Thoracic aorta (tissue), 2 donors: ENCODE measurements at places on chromosomes 16 and 17. TPM values are rescaled to one million over a fixed set of nuclear protein-coding genes. Genes with fewer than 3 reads are reported as not detected.
A peak's percentile ranks its signal among the peaks of the same experiment; 100 is the strongest.

DNA sequence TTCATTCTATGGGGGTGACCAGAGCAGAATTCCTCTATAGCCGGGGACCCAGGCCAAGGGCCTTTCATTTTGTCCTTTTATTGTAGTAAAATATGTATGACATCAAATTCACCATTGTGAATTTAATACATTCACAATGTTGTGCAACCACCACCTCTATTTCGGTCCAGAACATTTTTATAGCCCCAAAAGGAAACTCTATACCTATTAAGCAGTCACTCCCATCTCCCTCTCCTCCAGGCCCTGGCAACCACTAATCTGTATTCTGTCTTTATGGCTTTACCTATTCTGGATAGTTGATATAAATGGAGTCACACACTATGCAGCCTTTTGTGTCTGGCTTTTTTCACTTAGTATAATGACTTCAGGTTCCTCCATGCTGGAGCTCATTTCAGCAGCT lies 9.7 kb upstream of the TNS4 start:
- no peaks in the 10 kb centered on the region for H3K27me3 ChIP-seq
- H3K36me3 ChIP-seq: no peaks in the 10 kb centered on the region
- DNase-seq: no peak
- no peak overlapping the region for H3K4me3 ChIP-seq

- no peaks in the 10 kb centered on the region for H3K36me3 ChIP-seq
- H3K27me3 ChIP-seq: no peaks in the 10 kb centered on the region
- no peaks in the 10 kb centered on the region for H3K4me1 ChIP-seq
Measured at GRCh38 chr16:62272035-62272434, 235.8 kb upstream of the CDH8 start.

DNA sequence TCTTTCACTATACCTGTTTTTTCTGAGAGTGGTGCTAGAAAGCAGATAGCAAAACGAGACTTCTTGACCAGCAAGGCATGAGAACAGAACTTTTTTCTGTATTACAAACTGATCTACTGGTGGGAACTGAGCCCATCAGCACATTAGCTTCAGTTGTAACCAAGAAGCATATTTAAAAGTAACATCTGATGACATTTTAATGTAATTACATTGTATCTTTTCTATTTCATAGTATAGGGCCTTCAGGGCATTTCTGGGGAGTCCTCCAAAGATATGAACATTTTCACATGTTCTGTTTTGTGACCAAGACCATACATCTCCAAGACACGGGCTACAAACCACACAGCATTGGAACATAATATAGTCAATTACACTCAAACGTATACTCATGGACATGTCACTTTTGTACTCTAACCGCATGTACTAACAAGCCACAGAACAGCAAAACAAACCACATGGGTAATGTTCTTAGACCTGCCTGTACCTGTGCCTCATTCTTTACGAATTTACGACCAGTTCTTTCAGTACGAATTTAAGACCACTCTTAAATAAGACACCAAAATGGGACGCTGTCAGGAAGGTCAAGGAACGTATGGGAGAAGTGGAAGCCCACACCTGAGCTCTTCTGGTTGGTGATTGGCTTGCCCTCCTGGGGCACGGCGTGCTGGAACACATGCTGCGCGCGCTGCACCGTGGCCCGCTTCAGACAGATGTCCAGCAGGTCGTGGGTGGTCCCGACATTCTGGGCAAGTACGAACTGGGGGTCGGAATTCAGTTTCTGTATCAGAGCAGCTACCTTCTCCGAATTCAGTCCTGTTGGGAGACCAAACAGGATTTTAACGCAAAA lies 825 bp downstream of the BLMH start:
- H3K27me3 ChIP-seq: no peaks in the 10 kb centered on the region
- peak overlapping the region; percentile 76 for H3K4me3 ChIP-seq
- peaks cover 22% of the 10 kb centered on the region for H3K4me1 ChIP-seq
- H3K27ac ChIP-seq: peak overlapping the region; percentile 83
- peaks cover 16% of the 10 kb centered on the region for H3K36me3 ChIP-seq

- no peaks in the 10 kb centered on the region for H3K27me3 ChIP-seq
- no peaks in the 10 kb centered on the region for H3K4me1 ChIP-seq
- no peak for DNase-seq
- no peaks in the 10 kb centered on the region for H3K36me3 ChIP-seq
- H3K4me3 ChIP-seq: no peak overlapping the region
Measured at GRCh38 chr17:74305865-74306654, 20.0 kb upstream of the KIF19 start.

- H3K4me1 ChIP-seq: no peaks in the 10 kb centered on the region
- H3K27ac ChIP-seq: no peak overlapping the region
- no peak overlapping the region for H3K4me3 ChIP-seq
- no peaks in the 10 kb centered on the region for H3K36me3 ChIP-seq
- no peaks in the 10 kb centered on the region for H3K27me3 ChIP-seq
Measured at GRCh38 chr16:76946879-76947278, 244.1 kb upstream of the MON1B start.

DNA sequence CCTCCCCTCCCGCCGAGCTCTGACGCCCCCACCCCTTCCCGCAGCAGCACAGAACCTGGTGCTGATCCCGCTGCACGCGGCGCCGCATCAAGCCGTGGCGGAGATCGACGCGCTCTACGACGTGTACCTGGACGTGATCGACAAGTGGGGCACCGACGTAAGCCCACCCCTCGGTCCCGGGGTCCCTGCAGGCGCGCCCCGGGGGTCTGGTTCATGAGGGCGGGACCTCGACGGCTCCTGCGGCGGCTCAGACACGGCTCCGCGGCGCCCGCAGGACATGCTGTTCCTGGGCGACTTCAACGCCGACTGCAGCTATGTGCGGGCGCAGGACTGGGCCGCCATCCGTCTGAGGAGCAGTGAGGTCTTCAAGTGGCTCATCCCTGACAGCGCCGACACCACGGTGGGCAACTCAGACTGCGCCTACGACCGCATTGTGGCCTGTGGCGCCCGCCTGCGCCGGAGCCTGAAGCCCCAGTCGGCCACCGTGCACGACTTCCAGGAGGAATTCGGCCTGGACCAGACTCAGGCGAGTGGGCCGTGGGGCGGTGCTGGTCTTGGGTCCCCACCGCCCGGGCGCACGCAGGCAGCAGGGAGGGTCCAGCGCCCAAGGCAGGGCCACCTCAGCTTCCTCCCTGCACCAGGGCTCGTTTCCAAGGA lies 1.4 kb downstream of the DNASE1L2 start:
- no peak overlapping the region for H3K4me3 ChIP-seq
- H3K27ac ChIP-seq: no peak overlapping the region
- peaks cover 37% of the 10 kb centered on the region for H3K36me3 ChIP-seq
- H3K27me3 ChIP-seq: no peaks in the 10 kb centered on the region

The UQCRC2 gene
- total RNA-seq: 79.5 TPM

The FBXO39 gene
- not detected for total RNA-seq

DNA sequence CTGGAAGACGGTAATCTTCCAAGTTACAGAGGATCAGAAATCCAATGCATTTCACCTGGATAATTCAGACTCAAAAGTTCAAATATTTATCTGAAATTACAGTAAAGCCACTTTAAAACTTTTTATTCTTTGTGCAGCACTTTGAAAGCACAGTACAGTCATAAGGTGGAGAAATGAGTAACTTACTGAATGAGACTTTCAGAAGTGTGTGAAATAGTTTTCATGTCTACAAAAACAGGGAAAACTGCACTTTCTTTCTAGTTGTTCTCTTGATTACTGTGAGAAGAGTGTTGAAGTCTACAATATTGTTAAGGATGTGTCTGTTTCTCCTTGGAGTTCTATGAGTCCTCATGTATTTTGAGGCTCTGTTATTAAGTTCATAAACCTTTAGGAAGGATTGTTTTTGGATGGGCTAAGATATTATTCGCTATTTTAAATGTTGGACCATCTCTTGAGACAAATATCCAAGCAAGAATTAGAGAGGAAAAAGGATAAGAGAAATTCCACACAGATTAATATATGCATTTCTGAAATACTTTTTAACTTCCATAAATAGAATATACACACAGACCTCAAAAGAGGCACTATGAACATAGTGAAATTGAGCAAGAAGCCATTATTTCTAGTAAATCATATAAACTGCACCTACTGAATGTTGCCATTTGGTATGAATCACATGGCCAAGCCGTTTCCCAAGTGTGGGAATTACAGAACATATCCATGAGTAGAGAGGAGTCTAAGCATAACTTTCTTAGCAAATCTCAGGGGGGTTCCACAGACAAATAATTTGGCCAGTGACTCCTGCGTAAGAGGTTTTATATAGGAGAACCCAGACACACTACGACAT lies 83.6 kb upstream of the PLEKHM1 start:
- DNase-seq: no peak
- peaks cover 16% of the 10 kb centered on the region for H3K4me1 ChIP-seq
- no peak overlapping the region for H3K27ac ChIP-seq
- no peaks in the 10 kb centered on the region for H3K36me3 ChIP-seq
- no peak overlapping the region for H3K4me3 ChIP-seq

The FAM117A gene
- 23.7 TPM for total RNA-seq

The XAF1 gene
- total RNA-seq: 45.8 TPM

GRCh38 chr17:18381158-18381952 lies 3.8 kb downstream of the EVPLL start:
- no peaks in the 10 kb centered on the region for H3K4me1 ChIP-seq
- no peak overlapping the region for H3K4me3 ChIP-seq
- no peak overlapping the region for H3K27ac ChIP-seq
- no peaks in the 10 kb centered on the region for H3K36me3 ChIP-seq

DNA sequence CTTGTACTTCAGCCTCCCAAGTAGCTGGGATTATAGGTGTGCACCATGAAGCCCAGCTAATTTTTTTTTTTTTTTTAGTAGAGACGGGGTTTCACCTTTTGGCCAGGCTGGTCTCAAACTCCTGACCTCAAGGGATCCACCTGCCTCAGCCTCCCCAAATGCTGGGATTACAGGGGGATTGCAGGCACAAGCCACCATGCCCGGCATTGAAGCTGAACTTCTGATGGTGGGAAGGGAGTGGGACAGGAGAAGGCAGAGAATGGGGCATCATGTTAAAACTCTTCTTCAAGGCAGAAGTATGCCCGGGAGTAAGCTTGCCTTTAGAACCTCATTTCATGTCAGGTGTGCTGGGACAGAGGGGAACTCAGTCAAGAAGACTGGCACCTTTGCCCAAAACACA lies 48.6 kb upstream of the ZFHX3 start:
- no peak for DNase-seq
- H3K27ac ChIP-seq: peak overlapping the region; percentile 97
- no peaks in the 10 kb centered on the region for H3K27me3 ChIP-seq

The CDRT15L2 gene
- not detected for total RNA-seq

- no peak overlapping the region for H3K27ac ChIP-seq
- H3K36me3 ChIP-seq: peaks cover 8% of the 10 kb centered on the region
- DNase-seq: no peak
- no peaks in the 10 kb centered on the region for H3K27me3 ChIP-seq
- H3K4me3 ChIP-seq: no peak overlapping the region
Measured at GRCh38 chr17:39543664-39544063, 64.1 kb downstream of the NEUROD2 start.

DNA sequence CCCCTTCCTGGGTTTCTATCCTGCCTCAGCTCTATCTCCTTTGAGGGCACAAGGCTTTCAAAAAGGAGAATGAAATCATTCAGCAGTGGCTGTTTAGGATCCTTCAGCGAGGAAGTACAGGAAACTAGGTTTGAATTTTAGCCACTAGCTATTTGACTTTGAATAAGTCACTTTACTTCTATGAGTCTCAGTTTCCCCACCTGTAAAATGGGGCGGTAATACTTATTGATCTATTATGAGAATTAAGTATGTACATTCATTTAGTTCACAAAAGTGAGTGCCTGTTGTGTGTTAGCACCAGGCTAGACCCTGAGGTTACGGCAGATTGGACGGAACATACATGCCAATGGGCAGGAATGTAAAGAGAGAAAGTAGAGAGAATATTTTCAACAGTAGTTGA lies 6.6 kb downstream of the CDH1 start:
- H3K4me1 ChIP-seq: no peaks in the 10 kb centered on the region
- H3K27ac ChIP-seq: no peak overlapping the region
- no peak overlapping the region for H3K4me3 ChIP-seq
- DNase-seq: no peak
- no peaks in the 10 kb centered on the region for H3K36me3 ChIP-seq

- H3K27me3 ChIP-seq: no peaks in the 10 kb centered on the region
- peak; percentile 74 for DNase-seq
- peak overlapping the region; percentile 93 for H3K27ac ChIP-seq
- peaks cover 53% of the 10 kb centered on the region for H3K4me1 ChIP-seq
- peak overlapping the region; percentile 51 for H3K4me3 ChIP-seq
Measured at GRCh38 chr16:67862623-67863583, 9.9 kb upstream of the EDC4 start.

DNA sequence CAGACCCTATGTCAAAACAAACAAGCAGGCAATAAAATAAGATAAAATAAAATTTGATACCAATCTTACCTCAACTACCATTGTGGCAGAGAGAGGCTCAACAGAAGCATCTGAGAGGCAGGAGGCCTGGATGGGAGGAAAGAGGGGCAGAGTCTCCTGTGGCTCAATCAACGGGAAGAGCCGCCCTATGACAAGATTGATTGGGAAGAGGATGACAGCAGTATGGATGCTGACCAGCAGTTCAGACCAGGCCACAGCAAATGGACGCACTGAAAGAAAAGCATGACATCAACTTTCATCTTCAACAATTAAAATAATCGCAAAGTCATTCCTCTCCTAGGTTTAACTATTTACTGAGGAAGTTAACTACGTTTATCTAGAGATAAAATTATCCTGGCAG lies 47.4 kb downstream of the PKD1L3 start:
- H3K36me3 ChIP-seq: no peaks in the 10 kb centered on the region
- H3K4me3 ChIP-seq: no peak overlapping the region
- no peaks in the 10 kb centered on the region for H3K27me3 ChIP-seq

The AOC2 gene
- 2.8 TPM for total RNA-seq

The NPIPB8 gene
- total RNA-seq: not detected

DNA sequence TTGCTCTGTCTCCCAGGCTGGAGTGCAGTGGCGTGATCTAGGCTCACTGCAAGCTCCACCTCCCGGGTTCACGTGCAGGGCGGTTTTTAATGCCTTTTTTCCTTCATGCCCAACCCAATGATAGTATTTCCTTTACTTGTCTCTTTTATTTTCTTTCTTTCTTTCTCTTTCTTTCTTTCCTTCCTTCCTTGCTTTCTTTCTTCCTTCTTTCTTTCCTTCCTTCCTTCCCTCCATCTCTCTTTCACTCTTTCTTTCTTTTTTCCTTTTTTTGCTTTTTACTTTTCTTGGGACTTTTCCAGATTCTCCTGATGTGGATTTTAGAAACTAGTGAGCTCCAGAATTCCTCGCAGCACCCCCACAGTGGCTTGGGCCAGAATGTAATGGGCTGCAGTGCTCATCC lies 3.1 kb downstream of the MYH3 start:
- peaks cover 2% of the 10 kb centered on the region for H3K36me3 ChIP-seq
- H3K4me1 ChIP-seq: no peaks in the 10 kb centered on the region
- H3K27me3 ChIP-seq: no peaks in the 10 kb centered on the region
- no peak overlapping the region for H3K4me3 ChIP-seq
- no peak for DNase-seq
